Left kidney (tissue), 8 donors: ENCODE measurements at places on chromosomes 2 and 18. TPM values are rescaled to one million over a fixed set of nuclear protein-coding genes. Genes with fewer than 3 reads are reported as not detected.

GRCh38 chr18:59387687-59388565, 28.9 kb upstream of the LMAN1 start:
- no peak for DNase-seq

DNA sequence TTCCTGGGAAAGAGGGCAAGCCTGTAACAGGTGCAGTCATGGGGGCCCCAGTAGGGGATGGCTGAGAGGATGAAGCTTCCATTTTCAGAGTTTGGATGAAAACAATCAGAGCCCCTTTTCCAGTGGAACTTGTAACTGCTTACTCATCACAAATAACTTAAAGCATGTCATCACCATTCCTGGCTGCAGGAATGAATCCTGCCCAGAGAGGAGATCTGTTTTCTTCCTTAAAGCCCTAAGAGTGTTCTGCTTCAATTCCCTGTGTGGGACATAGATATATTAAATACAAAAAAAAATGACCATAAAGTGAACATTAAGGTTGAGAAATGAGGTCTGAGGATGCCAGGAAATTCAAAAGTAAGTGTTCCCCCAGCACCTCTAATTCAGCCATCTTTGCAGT, 183.4 kb upstream of the MEIS1 start:
- DNase-seq, result no peak

- DNase-seq, result no peak
Observed at GRCh38 chr2:105432749-105433148, 33.9 kb upstream of the FHL2 start.

DNA sequence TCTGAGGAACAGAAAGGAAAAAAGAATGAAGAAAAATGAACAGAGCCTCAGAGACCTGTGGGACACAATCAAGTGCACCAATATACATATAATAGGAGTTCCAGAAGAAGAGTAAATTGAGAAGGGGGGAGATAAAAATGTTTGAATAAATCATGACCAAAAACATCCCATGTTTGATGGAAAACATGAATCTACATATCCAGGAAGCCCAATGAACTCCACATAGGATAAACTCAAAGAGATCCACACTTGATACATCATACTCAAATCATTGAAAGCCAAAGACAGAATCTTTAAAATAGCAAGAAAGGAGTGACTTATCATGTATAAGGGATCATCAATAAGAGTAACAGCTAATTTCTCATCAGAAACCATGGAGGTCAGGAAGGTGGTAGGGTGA, 80.0 kb downstream of the COA5 start:
- DNase-seq, result no peak

- DNase-seq, result no peak
Observed at GRCh38 chr18:48979944-48980890, 29.5 kb upstream of the SMAD7 start.

Gene PRKAG3
- 0.15 TPM for polyA plus RNA-seq

Gene PROC
- polyA plus RNA-seq, result 3.6 TPM

DNA sequence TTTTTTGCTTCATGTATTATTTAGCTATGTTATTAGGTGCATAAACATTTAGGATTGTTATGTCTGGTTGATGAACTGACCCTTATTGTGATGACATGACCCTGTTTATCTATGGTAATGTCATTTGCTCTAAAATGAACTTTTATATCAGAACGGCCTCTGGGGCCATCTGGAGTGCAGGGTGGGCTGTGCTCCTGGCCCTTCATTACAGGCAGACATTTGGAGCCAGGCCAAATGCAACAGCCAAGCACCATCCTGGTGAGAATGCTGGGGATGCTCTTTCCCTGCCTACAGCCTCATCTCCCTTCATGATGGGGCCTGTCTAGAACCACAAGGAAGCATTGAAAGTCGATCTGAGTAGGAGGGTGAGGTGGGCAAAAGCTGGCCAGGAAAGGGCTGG, 38.0 kb downstream of the HJURP start:
- DNase-seq, result no peak

GRCh38 chr2:216538538-216538937, 39.9 kb downstream of the RPL37A start:
- no peak for DNase-seq

Gene MPPE1
- 53.7 TPM for polyA plus RNA-seq

GRCh38 chr2:133975676-133976428, 278.0 kb upstream of the MGAT5 start:
- no peak for DNase-seq

Gene MLPH
- polyA plus RNA-seq, result 3.6 TPM

Gene B3GNT7
- 3.1 TPM for polyA plus RNA-seq

DNA sequence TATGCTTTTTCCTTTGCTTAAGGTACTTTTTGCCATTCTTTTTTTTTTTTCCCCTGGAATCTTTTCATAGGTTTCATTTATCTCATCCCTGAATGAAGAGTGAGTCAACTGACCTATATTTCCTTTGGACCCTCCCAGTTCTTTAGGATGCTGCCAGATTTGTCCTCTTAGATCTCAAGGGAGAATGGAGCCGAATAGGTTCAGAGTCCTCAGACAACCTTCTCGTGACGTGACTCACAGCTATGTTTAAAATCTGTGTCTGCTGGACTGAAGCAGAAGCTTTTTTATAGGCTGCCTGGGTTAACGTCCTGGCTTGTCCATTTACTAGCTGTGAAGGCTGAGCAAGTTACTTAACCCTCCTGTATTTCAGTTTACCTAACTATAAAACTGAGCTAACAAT, 358.6 kb downstream of the DLGAP1 start:
- no peak for DNase-seq

GRCh38 chr2:69057660-69058059, 44.7 kb downstream of the ANTXR1 start:
- DNase-seq, result no peak
